ENCODE measurements at places on chromosomes 6 and 20.

DNA sequence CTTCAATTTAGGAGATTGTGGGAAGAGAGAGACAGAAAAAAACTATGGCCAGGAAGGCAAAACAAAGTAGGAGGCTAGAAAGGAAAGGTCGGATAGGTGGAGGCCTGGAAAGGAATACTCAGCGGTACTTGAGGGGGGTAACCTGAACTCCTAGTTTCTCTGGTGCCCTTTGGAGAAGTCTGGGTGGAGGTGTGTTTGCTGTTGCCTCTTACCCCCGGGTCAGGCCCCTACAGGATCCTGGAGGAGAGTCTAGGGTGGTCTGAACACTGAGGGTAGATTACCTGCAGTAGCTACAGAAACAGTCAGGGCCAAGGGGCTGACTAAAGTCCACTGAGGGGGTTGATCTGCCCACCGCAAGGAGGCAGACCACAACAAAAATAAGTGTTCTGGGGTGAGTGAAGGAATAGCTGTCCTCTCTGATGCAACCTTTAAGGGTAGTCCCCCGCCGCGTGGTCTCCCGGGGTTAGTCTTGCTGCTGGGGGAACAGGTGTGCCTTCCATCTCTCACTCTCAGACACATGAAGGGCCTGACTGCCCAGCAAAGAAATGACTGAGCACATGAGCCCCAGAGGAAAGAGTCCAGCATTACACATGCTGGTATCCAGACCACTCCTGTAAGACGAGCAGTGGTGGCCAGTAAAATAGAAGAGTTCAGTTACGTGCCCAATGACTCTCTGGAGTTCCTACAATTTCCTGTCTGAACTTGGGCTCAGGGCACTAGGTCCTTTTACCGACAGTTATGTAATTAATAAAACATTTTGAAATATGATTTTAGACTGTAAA is 59.5 kb downstream of the MTHFD1L start:
- no peak for DNase-seq

DNA sequence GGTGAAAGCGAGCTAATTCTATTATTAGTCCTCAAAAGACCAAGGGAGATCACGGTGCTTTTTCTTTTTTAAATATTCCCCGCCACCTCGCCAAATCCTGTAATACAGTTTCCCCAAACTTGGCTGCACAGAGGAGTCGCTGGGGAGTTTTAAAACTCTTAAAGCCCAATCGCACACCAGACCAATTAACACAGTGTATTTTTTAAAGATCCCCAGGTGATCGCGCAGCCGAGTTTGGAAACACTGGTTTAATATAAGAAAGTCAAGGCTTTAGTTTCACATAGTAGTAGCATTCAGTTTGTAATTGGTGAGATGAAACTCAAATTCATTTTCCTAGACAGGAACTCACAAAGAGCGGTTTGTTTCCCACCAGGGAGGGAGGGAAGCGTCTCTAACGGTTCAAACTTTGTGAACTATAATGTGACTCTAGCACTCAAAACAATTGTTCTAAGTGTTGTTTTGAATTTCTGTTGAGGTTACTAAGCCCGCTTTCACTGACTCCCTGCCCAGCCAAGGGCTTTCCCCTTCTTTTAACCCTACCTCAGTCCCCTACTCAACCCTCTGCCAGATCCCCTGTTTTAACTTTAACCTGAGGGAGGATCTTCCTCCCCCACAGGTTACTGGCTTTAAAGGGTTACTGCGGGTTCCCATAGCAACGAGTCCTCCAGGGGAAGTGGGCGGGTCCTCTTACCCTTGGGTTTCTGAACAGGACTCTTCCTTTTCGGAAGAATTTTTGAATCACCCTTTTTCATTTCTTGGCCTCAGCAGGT is 25.7 kb upstream of the BTBD3 start:
- DNase-seq = no peak

- no peak for DNase-seq
Measured at GRCh38 chr6:80959034-80959433, 793.4 kb downstream of the TENT5A start.

DNA sequence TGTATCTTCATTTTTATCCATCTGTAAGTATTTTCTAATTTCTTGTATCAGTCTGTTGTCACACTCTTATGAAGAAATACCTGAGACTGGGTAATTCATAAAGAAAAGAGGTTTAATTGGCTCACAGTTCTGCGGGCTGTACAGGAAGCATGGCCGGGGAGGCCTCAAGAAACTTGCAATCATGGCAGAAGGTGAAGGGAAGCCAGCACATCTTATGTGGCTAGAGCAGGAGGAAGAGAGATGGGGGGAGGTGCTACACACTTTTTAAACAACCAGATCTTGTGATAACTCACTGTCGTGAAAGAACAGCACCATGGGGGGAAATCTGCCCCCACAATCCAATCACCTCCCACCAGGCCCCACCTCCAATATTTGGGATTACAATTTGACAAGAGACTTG is 10.9 kb upstream of the BCKDHB start:
- DNase-seq = no peak

GRCh38 chr6:84731901-84732300 is 32.5 kb downstream of the TBX18 start:
- DNase-seq = no peak

- no peak for DNase-seq
Measured at GRCh38 chr20:41229259-41229658, 88.3 kb downstream of the ZHX3 start.

GRCh38 chr6:6547110-6547879 is 41.2 kb upstream of the LY86 start:
- peak; percentile 75 for DNase-seq

DNA sequence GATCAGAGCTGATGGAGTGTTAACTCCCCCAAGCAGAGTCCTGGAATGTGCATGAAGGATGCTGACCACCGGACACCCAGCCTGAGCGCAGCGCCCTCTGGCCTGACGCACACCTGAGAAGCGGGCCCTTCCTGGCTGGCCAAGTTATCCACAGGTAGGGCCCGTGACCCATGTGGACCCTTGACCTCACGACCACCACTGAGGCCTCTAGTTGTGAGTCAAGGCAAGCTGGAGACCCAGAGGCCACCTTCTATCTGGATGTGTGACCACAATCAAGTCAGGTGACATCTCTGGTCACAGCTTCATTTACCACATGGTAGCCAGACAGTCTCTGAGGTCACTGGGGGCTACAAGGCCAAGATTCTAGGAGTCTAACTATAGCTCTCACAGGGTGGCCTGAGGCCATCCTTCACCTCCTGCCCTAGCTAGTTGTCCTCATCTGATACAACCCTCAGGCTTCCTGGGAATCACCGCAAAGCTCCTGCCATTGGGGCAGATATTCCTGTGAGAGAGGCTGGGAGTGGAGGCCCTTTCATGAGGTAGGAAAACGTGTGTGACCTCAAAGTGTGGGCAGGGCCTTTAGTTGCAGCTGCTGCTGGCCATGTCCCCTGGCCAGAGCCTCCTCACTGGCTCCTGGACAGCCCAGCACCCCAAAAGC is 53.1 kb downstream of the DSTN start:
- DNase-seq = peak; percentile 10

- DNase-seq = no peak
Measured at GRCh38 chr6:52336919-52337561, 24.9 kb upstream of the PAQR8 start.

- no peak for DNase-seq
Measured at GRCh38 chr6:109867970-109868358, 110.1 kb upstream of the GPR6 start.
